ENCODE measurements at places on chromosomes 12 and 14.

DNA sequence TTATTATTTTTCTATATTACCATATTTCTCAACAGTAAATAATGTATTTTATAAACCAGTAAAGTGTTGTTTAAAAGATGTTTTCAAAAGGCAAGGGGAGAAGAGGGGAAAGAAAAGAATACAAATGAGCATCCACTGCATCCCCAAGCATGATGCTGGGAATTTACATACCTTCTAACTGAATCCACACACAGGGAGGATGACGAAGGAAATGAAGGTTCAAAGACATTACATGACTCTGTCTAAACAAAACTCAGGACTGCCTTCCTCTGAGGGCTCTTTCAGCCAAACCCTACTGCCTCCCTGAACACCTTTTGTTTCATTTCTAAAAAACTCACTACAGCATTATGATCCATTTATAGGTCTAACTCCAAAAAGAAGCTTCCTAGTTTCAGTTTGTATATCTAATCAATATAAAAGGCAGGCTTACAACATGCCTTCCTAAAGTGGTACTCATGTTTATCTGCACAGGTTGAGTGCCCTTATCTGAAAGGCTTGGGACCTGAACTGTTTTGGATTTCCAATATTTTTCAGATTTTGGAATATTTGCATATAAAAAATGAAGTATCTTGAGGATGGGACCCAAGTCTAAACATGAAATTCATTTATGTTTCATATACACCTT, 30.3 kb downstream of the DICER1 start:
- no peak for DNase-seq

GRCh38 chr14:99698236-99698635, 14.1 kb downstream of the CYP46A1 start:
- DNase-seq: no peak

DNA sequence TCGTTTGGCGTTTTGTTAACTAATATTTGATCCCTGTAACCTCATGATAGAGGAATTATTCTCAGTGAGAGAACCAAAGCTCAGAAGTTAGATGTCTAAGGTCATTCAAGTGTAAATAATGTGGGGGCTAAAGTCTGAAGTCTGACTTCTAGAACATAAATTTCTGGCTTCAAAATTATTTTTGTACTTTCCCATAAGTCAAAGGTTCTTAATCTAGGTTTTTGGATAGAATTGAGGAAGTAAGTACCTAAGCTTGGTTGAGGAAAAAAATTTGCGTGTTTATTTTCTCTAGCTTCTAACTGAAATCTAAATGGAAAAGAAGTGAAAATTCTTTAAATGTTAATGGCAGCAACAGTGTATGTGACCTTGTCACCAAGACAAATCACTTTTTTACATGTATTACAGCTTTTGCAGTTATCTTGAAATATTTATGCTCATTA, 2.3 kb downstream of the LARP4 start:
- no peak for DNase-seq

DNA sequence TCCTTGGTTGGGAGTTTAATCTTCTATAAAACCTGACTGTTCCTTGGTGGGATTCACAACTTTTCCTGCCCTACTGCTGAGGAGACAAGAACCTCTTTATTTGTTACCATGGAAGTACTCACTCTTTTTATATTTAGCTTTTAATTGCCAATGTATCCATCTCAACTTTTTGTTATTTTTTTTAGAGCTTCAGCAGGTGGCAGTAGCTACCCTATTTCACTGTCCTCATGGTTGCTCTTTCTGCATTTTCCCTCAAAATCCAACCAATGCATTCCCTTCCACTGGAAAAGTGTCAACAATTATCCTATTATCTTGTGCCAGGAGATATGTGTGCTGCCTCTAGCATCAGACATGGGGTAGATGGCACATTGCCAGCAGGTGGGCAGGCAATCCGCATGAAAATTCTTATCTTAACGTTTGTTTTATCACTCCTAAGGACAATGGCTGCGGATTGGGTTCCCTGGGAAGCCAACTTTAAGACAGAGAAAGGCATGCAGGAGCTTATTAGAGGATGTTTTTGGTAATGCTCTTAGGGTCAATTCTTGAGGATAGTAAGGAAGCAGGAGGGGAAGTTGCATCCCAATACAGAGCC, 406.4 kb downstream of the SNAPC1 start:
- peak; percentile 62 for DNase-seq

All from NCI-H1105 treated with DMSO at 0.1 percent for 48 hours (cell line).